Midbrain (tissue), 1 donor: ENCODE measurements at places on chromosomes 6 and 20.
A peak's percentile ranks its signal among the peaks of the same experiment; 100 is the strongest.

GRCh38 chr6:14166839-14167238, 49.3 kb downstream of the CD83 start:
- no peak for DNase-seq

- no peak for DNase-seq
Measured at GRCh38 chr6:155472886-155473285, 17.2 kb upstream of the NOX3 start.

DNA sequence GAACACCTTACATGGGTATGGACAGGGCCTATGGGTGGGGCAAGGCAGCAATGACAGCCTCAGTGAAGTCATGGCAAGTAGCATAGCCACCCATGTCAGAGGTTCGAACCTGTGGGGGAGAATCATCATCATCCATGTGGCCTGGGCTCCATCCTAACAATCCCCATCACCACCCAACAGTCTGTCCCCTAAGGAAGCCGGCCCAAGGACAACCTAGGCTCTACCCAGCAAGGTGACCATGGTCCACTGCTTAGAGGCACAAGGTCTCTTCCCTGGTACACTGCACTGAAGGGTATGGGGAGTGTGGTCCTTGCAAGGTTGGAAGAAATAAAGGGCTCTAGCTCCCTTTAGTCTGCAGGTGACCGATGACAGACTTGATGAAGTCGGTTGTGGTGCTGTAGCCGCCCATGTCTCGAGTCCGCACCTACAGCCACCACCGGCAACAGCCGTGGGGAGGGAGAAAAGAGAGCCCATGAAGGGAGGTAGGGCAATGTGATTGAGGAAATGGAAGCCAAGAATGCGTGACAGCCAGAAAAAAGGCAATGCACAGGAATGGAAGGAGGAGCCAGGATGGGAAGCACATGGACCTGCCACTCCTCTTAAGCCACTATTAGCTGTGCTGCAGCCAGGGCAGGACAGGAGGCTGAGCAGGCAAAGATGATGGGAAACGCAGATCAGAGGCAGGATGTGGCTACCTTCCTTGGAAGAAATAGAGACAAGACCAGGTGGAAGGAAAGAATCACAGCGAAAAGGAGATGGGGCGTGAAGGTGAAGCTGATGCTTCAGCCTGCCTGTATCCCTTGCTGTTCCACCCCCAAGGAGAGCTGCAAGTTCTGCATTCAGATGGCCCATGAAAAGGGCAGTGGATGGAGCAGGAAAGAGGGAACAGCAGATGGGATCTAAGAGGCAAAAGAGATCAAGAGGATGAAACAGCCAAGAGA, 5.3 kb downstream of the IDH3B start:
- DNase-seq = no peak

GRCh38 chr6:4350567-4351519, 215.5 kb upstream of the ECI2 start:
- no peak for DNase-seq

- no peak for DNase-seq
Measured at GRCh38 chr6:106763361-106763760, 134.0 kb downstream of the QRSL1 start.

DNA sequence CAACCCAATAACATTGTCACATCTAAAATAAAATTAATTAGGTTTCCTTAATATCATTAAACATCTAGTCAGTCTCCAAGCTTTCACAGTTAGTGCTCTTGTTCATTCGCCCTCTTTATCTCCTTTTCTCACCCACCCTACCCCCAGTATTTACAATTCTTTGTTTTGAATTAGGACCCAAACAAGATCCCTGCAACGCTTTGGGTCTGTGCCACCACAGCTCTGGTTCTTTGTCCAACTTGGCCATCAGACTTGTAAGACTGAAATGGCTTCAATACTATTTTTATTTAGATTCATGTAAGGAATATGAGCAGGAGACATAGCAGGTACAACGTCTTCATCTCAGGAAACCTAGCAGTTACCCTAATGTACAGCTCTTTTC, 276.5 kb downstream of the CDKAL1 start:
- no peak for DNase-seq

GRCh38 chr20:64160526-64161355, 3.5 kb upstream of the MYT1 start:
- DNase-seq = no peak

GRCh38 chr6:45518013-45518720, 140.4 kb upstream of the SUPT3H start:
- DNase-seq = no peak

DNA sequence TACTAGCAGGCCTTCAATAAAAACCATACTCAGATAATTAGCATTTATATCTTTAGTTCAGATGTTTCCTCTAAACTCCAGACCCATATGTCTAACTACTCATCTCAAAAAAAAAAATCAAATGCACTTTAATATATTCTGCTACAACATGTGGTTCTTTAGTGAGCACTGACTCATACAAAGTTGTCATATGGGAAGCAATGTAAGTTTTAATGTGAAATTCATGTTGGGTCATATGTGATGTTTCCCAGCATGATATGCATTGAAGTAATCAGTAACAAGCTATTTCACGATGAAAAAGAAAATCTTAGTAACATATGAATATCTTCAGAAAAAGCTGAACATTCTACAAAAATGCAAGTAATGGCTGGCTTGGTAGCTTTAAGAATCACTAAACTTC, 859.7 kb upstream of the ADGRB3 start:
- DNase-seq = no peak

GRCh38 chr20:18943542-18943941, 130.0 kb downstream of the SCP2D1 start:
- peak; percentile 15 for DNase-seq

DNA sequence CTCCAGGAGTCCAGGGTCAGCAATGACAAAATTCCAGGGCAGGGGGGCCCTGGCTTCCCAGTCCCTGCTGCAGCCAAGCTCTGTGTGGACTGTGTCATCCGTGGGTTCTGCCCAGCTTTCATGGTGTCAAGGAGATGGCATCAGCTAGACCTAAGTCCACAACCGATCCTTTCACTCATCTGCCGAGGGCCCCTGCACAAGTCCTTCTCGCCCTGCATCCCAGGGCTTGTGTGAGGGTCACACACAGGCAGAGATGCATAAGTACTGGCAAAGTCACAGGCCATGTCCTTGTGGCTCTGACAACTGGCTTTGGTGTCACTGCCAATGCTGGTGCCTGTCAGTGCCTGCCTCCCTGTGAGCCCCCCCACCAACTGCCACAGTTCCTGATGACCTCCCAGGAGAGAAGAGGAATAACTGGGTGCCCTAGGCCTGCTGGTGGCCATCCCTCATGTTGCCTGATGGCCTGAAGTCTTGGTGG, 181.4 kb upstream of the CST7 start:
- DNase-seq = no peak

DNA sequence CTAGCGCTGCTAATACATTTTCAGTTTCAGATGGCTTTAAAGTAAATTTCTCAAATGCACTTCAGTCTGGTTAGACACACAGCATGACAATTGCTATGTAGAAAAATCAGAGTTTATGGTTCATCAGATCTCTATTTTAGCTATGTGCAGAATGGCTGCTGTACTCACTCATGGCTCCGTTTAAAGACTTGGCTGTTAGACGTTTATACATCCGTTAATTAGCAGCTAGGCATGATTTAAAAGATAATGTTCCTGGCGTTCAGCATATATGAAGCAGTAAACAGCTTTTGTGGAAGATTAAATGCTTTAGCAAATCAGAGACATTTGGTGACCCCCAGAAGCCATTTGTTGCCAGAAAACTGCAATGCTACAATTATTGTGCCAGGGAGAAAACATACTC, 350.0 kb upstream of the MANEA start:
- no peak for DNase-seq

- DNase-seq = no peak
Measured at GRCh38 chr6:72955666-72956065, 269.6 kb downstream of the KHDC1L start.

DNA sequence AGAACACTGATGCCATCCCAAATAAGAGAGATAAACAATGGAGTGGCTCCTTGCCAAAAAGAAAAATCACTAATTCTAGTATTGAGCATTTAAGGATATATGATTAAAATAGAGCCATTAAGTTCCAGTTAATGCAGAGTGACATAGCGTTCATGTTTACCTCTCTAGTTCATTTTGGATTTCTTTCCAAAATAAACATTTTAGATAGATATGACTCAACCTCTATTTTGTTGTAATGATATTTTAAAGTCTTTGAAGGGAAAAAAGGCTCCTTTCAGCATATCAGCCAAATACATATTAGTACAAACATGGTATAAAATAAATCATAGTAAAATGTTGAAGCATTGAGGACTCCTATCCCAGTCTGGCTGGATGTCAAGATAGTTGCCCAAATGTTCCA, 33.4 kb downstream of the RWDD2A start:
- no peak for DNase-seq

GRCh38 chr20:25551413-25552215, 33.7 kb downstream of the NINL start:
- DNase-seq = no peak

GRCh38 chr20:60063048-60063451, 104.8 kb downstream of the CDH26 start:
- no peak for DNase-seq

DNA sequence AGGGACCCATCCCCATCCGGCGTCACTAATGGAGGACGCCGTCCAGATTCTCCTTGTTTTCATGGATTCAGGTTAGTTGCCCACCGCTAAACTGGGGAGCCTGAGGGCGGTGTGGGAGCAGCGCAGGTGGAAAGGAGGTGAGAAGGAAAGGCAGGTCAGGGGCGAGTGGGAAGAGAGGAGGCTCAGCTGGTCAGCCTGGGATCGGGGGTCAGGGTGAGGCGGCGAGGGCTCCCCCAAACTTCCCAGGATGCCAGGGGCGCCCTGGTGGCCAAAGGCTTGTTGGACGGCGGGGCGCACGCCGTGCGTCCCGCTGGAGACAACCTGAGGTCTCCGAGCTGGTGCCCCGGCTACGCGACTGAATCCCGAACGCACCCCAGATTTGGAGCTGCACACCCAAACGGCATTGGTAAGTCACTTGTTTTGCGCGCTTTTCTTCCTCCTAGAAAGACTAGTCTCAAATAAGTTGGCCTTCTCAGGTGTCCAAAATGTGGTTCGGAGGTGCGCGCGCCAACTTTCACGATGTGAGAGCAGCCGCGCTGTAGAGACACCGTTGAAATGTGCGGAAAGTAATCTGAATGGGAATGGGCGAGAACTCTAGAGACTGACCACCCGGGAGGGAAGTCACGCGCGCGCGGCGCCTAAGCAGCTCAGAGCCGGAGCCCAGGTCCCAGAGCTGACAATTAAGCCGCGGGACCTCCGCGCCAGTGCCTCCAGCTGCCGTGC, 9.7 kb downstream of the GNAS-AS1 start:
- no peak for DNase-seq

DNA sequence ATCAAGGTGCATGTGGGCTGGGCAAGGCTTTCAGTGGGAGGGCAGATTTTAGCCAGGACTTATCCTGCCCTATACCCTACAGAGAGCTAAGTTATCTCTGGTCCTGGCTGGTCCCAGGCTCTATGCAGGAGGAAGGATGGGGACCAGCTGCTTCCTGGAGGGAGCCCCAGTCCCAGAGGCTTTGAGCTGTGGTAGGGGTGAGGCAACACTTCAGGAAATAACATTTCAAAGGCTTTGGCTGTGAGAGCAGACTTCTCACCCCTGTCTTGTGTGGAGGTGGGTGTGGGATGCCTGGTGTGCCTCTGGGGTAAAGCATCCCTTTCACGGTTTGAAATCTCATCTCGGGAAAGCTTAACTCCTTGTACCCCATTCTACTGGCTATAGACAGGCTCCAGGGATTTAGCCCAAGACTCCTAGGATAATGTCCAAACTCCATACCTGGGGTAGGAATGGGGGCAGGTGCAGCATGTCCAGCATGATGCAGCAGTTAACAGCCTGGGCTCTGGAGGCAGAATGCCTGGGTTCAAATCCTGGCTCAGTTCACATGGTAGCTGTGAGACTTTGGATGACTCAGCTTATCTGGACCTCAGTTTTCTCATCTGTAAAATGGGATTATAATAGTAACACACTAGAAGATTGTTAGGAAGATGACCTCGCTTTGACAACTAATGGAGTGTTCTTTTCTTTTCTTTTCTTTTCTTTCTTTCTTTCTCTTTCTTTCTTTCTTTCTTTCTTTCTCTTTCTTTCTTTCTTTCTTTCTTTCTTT, 27.5 kb upstream of the SIRPA start:
- DNase-seq = no peak

DNA sequence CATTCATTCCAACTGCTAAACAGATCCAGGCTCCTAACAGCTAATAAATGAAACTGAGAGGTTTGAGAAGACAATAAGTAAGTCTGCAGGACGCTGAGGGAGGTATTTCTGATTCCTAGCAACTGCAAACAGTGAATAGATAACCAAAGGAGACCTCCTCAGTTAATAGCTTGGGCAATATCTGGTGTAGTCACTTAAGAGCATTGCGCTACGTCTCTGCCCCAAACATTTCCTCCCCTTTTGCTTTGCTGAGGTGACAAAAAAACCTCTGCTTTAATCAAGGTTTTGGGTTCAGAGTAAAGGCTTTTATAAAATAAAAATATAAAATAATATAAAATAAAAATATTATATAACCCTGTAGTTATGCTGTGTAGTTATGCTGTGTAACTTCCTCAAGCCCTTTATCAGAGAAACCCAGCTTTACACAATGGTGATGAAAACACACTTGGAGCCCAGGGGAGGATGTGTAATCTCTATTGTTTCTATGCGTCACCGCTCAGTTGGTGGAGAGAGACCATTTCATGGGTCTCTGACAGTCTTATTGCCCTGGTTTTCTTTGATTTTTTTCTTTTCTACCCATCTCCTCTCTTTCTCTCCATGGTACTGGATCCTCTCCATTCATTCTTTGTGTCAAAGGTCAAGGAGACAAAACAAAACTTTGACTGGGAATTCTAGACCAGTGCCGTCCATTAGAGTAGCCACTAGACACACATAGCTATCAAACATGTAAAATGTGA, 18.9 kb upstream of the CALHM5 start:
- DNase-seq = no peak

DNA sequence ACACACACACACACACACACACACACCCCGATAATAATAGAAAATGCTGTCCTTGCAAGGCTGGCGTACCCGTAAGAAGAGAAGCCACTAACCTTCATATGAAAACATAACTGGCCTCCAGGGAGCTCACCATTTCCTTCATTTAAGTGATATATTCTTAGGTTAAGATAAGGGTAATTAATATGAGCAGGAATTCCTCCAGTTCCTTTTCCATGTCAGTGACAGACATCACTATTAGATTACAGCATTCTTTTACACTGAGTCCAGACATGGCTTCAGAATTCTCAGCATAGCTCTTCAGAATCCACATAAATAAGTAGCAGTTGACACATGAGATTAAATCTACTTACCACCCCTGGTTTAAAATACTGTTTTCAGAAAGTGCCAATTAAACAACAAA, 121.9 kb downstream of the SIM1 start:
- no peak for DNase-seq

DNA sequence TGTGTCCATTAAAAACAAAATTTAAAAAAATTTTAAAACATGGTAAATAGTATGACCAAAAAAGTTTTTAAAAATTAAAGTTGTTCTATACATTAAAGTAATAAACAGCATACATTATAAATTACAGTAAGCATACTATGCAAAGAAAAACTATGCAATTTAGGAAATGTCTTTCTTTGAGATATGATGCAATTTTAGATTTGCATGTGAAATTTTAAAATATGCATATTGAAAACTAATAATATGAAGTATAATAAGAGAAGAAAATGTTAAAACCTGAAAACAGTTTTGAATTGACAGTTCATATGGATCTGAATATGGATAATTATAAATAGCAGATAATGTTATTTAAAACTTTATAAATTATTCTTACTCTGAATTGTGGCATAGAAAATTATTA, 43.1 kb downstream of the ASCC3 start:
- DNase-seq = no peak
